H7 (cell line): ENCODE measurements at places on chromosomes 6 and 20. TPM values are rescaled to one million over a fixed set of nuclear protein-coding genes. Genes with fewer than 3 reads are reported as not detected.
A peak's percentile ranks its signal among the peaks of the same experiment; 100 is the strongest.

- no peak for DNase-seq
Measured at GRCh38 chr6:119506631-119507174, 157.1 kb upstream of the MAN1A1 start.

DNA sequence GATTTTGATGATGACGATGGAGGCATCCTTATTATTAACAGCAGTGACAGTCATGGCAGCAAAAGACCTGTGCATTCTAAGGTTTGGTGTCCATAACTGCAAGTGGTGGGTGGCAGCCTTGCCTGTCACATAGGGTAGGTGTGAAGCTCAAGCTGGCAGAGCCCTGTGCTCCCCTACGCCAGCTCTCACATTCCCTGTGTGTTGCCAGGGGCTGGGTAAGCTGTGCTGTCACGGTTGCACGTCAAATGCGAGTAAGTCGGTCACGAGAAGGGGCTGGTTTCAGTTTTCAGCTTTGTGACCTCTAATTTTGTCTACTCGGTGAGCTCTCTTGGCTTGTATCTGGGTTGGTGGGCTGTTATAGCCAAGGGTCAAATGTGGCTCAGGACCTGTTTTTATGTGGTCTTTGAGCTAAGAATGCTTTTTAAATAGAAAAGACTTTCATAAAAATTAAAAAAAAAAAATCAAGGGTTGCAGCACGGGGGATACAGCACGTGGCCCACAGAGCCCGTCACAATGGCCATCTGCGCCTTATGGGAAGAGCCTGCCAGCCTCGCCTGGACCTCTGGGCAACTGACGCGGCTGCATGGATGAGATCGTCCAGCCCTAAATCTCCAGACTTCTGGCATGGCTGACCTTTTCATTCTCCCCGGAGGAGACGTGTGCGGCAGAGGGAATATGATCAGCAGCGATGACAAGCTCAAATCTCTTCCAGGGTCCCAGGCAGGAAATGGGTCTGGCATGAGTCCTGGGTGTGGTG, 148.5 kb downstream of the PHACTR3 start:
- no peak for DNase-seq

GRCh38 chr20:53592992-53593465, 610 bp downstream of the ZNF217 start:
- peak; percentile 52 for DNase-seq

DNA sequence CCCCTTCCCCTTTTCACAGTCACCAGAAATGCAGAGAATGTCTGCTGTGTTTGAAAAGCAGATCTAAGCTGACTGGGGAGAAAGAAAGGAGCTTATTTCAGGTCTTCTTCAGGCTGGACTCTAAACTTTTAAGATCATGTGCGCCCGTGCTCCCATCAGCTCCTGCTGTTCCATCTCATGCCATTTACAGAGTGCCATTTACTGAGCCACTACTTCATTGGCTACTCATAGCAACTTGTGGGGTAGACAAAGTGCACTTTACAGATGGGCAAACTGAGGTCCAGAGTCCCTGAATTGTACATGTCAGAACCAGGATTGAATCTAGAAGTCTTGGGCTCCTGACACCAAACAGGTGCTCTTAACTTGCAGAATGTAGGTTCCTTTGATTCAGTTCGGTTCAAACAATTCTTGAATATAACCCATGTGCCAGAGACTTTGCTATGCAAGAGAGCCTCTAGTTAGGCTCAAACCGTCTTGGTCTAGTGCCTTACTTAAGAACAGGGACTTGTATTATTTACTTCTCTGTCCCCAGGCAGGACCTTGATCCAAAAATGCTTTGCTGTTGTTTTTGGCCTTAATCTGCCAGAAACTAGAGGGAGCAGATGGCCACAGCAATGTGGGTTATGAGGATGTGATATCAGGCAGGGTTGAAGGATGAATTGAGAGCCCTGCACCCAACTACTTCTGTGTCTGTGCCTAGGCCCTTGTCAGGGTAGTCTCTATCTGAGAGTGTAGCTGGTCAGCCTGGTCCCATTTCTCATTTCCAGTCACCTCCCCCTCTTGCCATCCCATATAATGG, 56.4 kb downstream of the RALY start:
- no peak for DNase-seq

GRCh38 chr20:35527122-35527769, 2.2 kb downstream of the C20orf173 start:
- DNase-seq, result no peak

DNA sequence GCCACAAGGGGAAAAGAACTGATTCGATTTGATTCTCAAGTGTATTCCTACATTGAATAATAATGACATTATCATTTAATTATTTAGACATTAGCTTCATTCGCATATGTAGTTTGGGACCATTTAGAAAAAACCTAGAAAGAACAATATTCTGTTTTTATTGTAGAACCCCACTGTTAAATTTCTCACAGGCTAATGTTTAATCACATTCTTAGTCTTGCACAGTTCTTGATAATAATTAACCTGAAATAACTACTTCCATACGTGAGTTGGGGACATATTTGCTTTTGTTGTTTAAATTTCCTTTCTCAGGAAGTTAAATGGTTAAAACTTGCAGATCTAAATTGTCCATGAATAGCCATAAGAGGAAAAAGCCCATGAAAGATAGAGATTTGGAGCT, 275.2 kb downstream of the TFAP2B start:
- DNase-seq, result no peak

DNA sequence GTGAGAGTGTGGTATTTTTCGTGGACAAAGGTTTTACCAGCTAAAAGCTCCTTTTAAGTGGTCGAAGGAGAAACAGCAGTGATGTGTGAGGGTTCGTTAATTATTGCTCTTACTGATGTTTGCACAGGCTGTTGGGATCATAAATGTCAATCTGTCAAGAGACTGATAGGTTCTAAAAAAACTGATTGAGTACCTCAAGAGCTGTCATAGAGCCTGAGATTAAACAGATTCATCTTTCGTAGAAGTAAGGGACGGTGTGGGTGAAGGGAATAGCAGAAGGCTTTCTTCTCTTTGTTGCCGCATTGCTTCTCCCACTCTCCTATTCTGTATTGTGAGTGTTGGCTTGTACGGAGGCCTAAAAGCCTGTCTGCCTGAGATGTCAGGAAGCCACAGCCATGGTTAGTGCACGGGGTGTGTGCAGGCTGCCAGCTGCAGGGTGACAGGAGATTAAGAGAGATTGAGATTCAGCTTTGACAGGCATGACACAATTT, 291.0 kb downstream of the ZFAND3 start:
- no peak for DNase-seq

DNA sequence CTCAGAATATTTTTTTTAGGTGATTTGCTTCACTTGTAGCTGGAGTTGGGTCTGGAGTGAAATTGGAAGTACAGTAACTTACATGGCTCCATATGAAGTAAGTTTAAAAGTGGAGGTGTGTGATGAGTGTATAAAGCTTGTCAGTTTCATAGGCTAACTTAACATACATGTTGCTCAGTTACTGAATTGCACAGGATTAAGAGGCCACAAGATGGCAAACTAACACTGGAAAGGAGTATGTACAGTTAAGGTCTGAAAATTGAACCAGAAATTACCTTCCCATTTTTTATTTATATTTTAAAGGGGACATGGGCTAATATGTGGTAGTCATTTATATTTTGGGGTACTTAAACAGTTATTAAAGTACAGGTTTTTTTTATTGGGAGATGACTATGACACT, 45.3 kb upstream of the SMIM8 start:
- no peak for DNase-seq

The LY6G6C gene
- total RNA-seq, result not detected in 2 replicates

The CST5 gene
- total RNA-seq, result not detected in 2 replicates

The COX4I2 gene
- total RNA-seq, result 0.21 TPM in 1 of 2 replicates, not detected in the other

The TNNC2 gene
- total RNA-seq, result 0.42 and 0.70 TPM in 2 replicates

The FOXQ1 gene
- total RNA-seq, result 3.1 and 24.8 TPM in 2 replicates
